NCI-H460 (cell line): ENCODE measurements at places on chromosomes 7 and 10.

- DNase-seq: no peak
Measured at GRCh38 chr7:105512415-105512814, 9.7 kb downstream of the PUS7 start.

DNA sequence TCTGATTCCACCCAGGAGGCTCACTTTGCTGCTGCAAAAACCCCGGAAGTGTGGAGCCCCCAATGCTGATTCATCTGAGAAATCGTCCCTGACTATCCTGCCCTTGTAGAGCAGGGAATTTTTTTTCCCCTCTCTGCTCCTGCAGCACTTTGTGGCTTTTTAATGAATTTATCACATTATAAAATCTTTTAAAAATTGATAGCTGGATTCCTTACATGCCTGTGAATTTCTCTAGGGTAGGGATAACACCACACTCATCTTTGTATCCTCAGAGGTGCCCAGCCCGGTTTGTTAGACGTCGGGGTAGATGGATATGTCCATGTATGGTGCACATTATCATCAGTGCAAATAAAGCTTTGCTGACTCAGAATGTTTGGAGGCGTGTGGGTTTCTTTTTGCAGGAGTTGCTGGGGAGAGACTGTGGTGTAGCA, 185.7 kb downstream of the STK31 start:
- no peak for DNase-seq

GRCh38 chr10:86658751-86659150, 4.4 kb downstream of the OPN4 start:
- DNase-seq: no peak

DNA sequence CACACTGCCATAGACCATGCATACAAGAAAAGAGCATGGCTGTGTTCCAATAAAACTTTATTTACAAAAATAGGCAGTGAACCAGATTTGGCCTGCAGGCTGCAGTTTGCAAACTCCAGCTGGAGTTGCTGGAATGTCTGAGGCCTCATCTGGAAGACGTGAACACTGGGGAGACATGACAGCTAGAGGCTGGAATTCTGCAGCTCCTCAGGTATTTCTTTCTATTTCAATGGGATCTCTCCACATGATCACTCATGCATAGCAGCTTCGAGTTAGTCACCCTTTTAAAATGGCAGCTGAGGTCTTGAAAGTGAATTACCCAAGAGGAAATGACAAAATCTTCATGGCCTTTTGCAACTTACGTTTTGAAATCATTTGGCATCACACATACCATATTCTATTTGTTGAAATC, 52.6 kb upstream of the BET1 start:
- peak; percentile 82 for DNase-seq

DNA sequence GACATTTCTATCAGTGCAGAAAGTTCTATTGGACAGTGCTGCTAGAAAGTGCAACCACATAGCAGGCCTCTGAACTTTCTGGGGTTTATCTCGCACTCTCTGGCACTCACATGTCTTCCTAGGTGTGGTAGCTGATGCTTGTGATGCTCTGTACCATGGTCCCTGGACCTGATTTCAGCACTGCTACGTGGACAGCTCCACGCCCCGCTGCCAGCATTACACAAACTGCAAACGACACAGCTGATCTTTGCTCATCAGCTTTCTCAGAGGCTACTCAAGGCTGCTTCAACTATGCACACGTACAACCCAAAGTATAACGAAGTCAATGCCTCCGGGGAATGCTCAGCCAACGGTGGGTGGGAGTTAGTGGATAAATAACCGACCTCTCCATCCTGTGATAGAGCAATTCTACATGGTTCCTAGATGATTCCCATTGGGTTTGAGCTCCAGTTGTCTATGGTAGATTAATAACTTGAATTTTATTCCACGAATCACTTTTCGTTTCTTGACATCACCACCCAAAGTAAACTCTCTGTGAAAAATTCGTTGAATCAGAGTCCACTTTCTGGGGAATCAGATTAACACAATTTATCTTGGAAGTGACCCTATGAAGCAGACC, 302.5 kb downstream of the ACTR3B start:
- peak; percentile 24 for DNase-seq

DNA sequence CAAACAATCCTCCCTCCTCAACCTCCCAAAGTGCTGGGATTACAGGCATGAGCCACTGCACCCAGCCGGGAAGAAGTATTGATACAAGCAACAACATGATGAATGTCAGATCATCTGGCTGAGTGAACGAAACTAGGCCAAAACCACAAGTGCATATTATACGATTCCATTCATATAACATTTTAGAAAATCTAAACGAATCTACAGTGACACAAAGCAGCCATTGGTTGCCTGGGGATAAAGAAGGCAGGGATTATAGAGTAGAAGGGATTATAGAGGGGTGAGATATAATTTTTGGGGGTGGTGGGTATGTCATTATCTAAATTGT, 11.5 kb upstream of the RHBDD2 start:
- DNase-seq: no peak
